ENCODE measurements at places on chromosomes 2 and 18.

GRCh38 chr2:10341193-10341592 is 38.5 kb downstream of the HPCAL1 start:
- DNase-seq = no peak

- DNase-seq = no peak
Measured at GRCh38 chr2:29223257-29223656, 108.0 kb downstream of the CLIP4 start.

- DNase-seq = no peak
Measured at GRCh38 chr2:224722770-224723169, 6.6 kb upstream of the CCDC195 start.

DNA sequence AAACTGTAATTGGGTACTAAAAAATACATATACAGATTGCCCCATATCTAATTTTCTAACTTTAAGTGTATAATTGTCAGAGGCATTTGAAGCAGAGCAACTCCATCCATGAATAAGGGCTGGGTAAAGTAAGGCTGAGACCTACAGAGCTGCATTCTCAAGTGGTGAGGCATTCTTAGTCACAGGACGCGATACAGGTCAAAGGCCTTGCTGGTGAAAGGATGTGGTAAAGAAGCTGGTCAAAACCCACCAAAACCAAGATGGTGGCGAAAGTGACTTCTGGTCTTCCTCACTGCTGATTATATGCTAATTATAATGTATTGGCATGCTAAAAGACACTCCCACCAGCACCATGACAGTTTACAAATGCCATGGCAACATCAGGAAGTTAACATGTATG is 50.0 kb downstream of the SLC8A1 start:
- DNase-seq = peak; percentile 96

GRCh38 chr2:217066510-217067270 is 206.8 kb upstream of the TNP1 start:
- DNase-seq = no peak

- no peak for DNase-seq
Measured at GRCh38 chr2:49224426-49225010, 70.2 kb upstream of the FSHR start.

DNA sequence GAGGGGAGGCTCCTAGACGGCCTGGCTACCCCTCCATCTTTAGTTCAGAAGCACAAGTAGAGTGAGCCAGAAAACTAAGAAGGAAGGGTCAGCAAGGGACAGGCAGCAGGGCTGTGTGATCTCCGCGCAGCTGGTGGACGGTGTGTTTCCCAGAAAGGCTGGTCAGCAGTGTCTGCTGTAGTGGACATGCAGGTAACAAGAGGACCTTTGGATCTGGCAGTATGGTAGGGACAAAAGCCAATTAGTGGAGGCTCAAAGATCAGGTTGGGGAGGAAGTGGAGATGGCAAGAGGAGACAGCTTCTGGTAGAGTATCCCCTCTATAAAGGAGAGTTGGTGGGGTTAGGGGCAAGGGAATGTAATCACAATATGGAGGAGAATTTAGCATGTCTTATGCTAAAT is 95.1 kb downstream of the NCK2 start:
- no peak for DNase-seq

GRCh38 chr2:8882094-8882493 is 44.7 kb upstream of the KIDINS220 start:
- DNase-seq = peak; percentile 2

DNA sequence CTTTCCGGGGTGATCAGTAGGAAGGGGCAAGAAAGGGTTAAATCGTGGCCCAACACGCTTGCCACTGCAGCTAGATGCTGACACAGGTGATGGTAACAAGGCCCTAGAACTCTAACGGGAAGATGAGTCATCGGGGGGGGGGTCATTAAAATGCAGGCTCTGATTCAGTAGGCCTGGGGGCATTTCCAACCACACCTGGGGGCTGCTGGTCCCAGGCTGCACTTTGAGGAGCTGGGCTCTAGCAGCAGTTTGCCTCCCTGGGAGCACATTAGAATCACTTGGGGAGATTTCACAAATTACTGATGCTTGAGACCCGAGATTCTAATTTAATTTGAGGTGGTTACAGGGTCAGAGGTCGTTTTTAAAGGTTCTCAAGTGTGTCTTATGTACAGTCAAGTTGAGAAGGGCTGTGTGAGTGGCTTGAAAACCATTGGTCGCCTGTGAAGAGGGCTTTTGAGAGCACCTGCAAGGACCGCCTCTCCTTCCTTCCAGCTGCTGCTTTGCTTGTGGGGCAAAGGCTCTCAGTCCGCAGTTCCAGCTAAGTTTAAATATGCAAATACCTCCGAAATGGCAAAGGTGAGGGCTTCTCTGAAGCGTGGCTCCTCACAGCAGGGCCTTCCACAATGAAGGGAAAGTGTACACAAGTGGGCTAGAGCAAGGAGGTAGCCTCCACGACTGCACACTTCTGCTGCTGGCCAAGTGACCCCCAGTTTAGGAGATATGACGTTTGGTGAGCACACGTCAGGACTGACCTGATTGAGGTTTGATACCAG is 128.0 kb upstream of the MSH6 start:
- peak; percentile 80 for DNase-seq

DNA sequence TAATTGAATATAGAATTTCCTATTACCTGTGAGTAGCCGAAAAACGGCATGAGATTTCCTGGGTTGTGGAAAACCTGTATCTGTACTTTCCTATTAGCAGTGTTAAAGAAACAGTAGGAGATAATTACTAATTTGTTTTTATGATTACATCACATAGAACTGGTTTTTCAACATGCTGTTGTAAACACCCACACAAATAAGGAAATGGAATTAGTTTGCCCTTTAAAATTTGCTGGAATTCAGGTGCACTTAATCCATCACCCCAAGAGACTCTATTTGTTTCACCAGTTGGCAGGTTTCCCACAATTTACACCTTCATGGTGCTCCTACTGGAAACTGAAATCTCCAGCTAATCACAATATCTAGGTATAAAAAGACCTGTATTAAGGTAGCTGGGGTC is 274.1 kb upstream of the SLC8A1 start:
- no peak for DNase-seq
